ENCODE measurements at places on chromosomes 4 and X.

DNA sequence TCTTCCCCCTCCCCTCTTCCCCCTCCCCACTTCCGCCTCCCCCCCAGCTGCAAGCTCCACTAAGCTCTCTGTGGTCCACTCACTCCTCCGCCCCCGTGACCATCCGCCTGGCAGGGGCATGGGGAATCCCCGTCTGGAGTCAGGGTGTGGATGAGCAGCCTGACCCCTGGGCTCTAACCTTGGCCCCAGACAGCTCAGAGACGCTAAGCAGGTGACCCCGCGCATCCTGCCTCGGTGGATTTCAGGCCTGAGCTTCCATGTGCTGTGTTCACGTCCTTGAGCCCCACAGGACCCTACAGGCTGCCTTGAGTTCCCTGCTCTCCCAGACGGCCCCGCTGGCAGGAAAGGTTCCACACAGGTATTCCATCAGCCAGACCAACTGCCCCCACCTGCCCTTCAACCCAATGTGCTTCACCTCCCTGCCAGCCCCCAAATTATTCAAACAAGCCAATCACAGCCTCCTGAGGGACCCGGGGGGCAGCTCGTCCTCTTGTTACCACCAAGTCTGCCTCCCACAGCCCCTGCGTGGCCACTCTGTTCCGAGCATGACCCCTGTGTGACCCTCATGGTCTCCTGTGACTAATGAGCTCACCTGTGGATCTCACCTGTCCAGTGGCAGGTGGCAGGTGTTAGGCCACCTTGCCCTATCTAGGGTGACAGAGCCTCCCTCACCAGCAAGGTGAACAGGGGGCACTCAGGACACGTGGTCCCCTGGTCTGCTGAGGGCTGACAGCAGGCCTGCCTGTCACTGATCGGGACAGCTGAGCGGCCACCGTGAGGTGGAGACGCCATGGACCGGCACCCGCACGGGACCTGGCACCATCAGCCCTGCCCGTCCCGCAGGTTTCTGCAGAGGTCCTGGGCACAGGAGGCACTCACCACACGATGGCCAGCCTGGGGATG lies 73.2 kb upstream of the MXD4 start:
- DNase-seq = peak; percentile 8

DNA sequence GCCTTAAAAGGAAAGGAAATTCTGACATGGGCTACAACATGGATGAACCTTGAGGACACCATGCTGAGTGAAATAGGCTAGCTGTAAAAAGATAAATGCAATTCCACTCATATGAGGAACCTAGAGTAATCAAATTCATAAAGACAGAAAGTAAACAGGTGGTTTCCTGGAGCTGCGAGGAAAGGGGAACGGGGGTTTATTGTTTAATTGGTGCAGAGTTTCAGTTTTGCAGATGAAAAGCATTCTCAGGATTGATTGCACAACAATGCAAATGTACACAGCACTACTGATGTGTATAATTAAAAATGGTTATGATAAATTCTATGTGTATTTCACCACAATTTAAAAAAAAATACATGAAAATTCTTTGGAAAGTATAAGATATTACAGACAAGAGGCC lies 24.0 kb downstream of the PLRG1 start:
- no peak for DNase-seq

GRCh38 chr4:37793562-37793961 lies 32.9 kb upstream of the PGM2 start:
- no peak for DNase-seq

GRCh38 chr4:5143940-5144339 lies 92.7 kb downstream of the STK32B start:
- no peak for DNase-seq

GRCh38 chrX:150635952-150636351 lies 57.2 kb upstream of the MTMR1 start:
- DNase-seq = no peak

DNA sequence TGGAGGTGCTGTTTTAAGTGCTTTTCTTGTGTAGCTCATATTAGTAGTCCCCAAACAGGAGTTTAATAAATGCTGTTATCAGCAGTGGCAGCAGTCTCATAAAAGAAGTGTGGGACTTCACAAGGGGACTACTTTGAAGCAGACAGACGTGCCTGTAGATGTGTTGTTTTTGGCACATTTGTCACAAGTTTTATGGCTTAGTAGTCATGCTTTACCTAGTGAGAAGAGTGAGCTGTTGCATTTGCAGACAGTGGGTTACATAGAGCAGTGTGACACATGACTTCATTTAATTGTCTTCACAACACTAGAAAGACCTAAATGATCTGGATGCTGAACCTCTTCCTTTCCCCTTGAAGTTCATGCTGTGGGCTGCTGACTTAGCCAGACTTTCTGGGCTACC lies 149.5 kb upstream of the MBNL3 start:
- no peak for DNase-seq

Measured in central memory CD8-positive, alpha-beta T cell (primary cell).